ENCODE measurements at places on chromosomes 6 and 20.

DNA sequence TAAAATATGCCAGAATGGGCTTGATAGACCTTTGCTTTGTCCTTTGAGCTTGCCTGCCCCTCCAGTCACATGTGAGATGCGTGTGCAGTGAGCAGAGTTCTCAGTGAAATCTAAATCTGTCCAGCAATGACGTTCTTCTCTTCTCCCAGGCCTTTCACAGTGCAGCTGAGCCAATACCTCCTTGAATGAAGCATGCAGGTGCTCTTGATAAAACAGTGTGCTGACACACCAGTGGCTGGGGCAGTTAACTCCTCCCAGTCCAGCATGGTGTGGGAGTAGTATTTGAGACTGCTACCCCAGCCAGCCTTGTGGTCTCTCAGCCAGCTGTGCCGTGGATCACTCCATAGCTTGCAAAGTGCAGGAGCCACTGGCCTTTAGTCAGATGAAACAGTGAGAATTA, 240.5 kb downstream of the FARS2 start:
- no peak for DNase-seq

DNA sequence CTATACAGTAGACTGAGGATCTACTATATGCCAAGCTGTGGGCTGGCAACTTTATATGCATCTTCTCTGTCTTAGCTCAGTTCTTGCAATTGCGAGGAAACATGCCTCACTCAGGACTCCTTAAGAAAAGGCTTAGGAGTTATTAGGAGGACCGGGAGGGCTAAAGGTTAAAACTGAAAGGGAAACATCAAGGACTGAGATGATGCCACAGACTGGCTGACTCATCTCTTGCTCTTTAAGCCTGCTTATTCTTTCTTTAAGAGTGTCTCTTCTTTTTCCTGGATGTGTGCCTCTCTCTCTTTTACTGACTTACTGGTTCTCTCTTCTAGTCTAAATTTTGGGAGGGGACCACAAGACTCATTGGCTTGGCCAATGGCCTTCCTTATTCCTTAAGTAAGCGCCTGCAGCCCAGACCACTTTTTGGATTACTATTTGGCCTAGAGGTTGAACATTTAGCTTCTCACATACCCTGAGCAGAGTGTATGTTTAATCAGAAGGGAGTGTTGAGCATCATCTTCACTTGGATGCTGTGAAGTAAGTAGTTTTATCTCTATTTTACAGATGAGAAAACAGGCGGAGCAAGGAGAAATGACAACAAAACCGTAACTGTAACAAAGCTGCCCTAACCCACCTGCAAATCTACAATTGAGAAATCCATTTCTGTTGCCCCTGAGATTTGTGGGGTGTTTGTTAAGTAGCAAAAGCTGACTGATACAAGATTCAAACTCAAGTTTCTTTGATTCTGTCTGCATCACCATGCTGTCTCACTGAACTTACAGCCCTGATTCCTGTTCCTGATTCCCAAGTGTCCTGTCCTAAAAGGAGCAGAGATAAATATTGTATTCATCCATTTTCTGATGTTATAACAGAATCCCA, 7.2 kb upstream of the SDC4 start:
- DNase-seq = no peak

GRCh38 chr6:122997541-122998150, 1.6 kb downstream of the CLVS2 start:
- DNase-seq = no peak

DNA sequence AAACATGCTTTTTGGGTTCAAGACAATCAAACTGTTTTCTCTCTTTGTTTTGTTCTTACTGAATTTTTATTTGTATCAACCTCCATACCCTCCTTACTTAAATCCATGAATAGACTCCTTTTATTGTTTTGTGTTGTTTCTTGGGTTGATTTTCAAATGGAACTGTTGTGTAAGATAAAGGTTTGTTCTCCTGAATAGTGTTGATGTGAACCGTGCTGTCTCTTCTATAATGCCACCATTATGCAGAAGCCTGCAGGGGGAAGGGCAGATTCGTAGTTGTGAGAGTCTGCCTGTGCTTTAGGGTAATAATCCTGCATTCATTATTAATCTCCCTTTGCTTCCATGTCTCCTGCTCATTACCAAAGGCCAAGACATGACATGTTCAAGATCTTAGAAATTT, 105.9 kb downstream of the CDKAL1 start:
- no peak for DNase-seq

Measured in left hindlimb (tissue), 1 donor.